ENCODE measurements at places on chromosomes 12 and 14.
A peak's percentile ranks its signal among the peaks of the same experiment; 100 is the strongest.

DNA sequence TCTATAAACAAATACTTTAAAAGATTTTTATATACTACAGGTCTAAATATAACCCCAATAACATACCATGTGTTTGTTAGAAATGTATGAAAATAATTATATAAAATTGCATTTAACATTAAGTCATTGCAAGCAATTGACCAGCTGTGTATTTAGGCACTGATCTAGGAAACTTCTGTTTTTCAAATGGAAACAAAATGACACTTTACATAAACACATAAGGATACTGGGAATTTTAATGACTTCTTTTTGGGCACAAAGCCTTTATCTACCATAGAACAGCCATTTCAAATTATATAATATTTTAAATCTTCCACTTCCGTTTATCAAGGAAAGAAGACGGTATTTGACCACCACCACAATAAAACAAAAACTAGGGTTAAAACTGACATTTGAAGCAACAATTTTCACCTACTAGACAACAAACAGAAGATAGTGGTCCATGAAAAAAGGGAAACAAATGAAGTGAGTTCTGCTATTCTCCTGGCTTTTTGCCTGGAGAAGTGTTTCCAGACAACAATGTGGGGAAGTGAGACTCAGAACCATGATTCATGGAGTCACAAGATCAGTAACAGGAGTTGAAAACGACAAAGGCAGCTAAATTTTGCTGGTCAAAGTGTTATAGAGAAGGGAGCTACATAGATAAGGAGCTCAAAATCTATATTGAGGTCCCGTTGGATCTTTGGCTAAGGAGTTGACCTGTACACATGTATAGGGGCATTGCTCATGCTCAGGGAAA lies 475.1 kb downstream of the TRHDE start:
- no peak for DNase-seq

- DNase-seq: no peak
Measured at GRCh38 chr12:6368906-6369525, 6.3 kb downstream of the SCNN1A start.

DNA sequence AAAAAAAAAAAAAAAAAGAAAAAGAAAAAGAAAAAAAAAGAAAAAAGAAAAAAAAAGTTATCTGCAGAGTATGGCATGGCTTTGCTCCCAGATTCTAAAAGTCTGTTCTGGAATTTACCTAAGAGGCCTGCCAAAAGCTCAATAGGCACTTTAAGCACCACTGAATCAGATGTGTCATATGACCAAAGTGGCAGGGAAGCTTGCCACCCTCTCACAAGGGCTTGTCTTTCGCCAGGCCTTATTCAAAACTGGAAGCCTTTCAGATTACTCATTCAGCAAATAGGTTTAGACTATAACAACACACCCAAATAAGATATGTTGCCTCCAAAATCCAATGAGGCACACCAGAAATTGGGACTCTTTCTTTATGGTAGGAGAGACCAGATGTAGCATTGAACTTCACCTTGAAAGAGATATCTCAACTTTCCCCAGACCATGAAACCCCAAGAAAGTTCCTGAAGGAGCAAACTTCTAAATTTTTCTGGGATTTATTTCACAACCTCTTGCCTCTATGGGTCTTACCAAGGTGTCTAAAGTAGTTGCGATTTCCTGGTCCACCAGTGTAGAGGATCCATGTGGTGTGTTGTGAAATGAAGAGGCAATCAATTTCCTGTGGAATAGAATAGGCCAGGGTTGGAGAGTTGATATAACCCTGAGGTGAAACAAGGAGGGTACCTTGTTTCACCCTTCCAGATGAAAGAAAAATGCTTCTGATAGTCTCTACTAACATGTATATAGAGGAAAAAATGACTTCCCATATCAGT lies 218.8 kb downstream of the DAD1 start:
- DNase-seq: no peak

DNA sequence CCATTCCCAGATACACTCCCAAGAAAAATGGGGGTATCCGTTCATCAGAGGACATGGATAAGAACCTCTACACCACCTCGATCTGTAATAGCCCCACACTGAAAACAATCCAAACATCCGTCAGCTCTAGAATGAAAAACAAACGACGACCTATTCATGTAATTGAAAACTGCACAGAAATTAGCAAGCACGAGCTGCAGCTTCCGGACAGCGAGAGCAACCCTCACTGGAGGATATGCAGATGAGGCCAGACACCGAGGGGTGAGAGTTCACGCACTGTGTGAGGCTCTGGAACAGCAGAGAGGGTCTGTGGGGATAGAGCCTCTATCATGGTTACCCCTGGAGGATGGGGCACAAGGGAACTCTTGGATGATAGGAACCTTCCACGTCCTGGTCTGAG lies 143.9 kb upstream of the NCOR2 start:
- no peak for DNase-seq

- DNase-seq: no peak
Measured at GRCh38 chr12:88750867-88751543, 170.7 kb upstream of the KITLG start.

GRCh38 chr12:131487388-131488124 lies 223.3 kb upstream of the SFSWAP start:
- DNase-seq: no peak

DNA sequence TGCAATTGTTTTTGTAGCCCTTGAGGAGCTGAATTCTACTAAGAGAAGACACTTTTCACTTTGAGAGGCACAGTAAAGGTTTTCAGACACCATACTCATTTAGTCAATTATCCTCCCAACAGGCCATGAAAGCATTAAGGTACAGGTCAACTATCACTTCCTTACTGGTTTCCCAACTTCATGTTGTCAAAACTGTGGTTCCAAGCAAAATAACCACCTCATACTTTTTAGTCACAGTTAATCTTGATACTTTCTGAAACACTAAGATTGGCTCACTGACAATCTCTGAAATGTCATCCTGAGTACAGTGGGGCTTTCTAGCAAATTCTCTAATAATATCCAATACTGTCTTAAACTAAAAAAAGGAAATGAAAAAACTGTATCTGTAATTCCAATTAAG lies 71.7 kb downstream of the SLC2A13 start:
- DNase-seq: no peak

- DNase-seq: no peak
Measured at GRCh38 chr12:6697584-6698351, 2.8 kb downstream of the PIANP start.

GRCh38 chr14:20331053-20331613 lies 1.9 kb downstream of the CCNB1IP1 start:
- DNase-seq: no peak

GRCh38 chr14:95943699-95944098 lies 67.1 kb downstream of the TUNAR start:
- no peak for DNase-seq

DNA sequence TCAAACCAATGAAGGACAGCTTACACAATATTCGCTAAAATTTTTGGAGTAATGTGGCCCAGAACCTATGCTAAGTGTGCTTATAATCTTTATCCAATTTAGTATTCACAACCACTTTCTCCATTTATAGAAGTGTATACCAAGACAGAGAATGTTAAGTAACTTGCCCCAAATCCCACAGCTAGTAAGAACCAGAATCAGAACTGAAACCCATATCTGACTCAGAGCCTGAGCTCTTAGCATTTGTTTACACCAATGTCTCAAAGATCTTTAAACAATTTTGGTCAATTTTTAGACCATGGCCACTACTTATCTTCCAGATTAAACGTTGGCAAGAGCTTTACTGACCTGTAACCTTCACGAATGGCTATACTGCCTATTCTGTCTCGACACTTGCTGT lies 53.0 kb downstream of the PAPLN start:
- DNase-seq: no peak

GRCh38 chr12:38811814-38812356 lies 93.5 kb downstream of the CPNE8 start:
- DNase-seq: no peak

GRCh38 chr12:32698285-32698684 lies 19.2 kb downstream of the DNM1L start:
- DNase-seq: no peak

- DNase-seq: no peak
Measured at GRCh38 chr14:65151609-65151956, 49.3 kb upstream of the MAX start.

- no peak for DNase-seq
Measured at GRCh38 chr14:79578470-79578869, 632.8 kb downstream of the DIO2 start.

GRCh38 chr12:6040815-6041214 lies 83.7 kb downstream of the VWF start:
- no peak for DNase-seq

GRCh38 chr12:51531978-51532497 lies 59.0 kb upstream of the SCN8A start:
- DNase-seq: peak; percentile 62

- no peak for DNase-seq
Measured at GRCh38 chr12:96347130-96347699, 53.0 kb downstream of the CDK17 start.

DNA sequence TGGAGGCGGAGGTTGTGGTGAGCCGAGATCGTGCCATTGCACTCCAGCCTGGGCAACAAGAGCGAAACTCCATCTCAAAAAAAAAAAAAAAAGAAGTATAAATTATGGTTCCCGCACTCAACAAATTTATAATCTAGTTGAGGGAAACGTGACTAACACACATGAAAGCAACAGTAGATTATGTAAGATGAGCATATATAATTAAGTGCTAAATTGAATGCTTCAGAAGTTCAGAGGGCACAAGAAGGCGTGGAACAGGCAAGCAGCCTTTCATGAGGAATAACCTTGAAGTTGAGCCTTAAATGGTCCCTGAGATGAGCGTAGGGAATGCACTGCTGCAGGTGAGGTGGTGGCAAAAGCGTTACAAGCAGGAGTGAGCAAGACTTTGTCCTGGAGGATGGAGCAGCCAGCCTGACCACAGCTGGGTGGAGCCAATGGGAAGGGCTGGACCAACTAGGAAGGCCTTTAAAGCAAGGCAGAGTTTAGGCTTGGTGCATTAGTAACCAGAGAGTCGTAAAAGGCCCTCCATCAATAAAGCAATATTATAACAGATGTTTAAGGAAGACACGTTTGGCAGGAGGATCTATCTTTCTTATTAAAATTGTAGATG lies 30.6 kb upstream of the TUBA1A start:
- no peak for DNase-seq

- DNase-seq: no peak
Measured at GRCh38 chr14:64159588-64159987, 134.6 kb downstream of the ESR2 start.

- peak; percentile 40 for DNase-seq
Measured at GRCh38 chr14:104794099-104794498, 1.4 kb downstream of the AKT1 start.

- DNase-seq: no peak
Measured at GRCh38 chr14:34496679-34497513, 34.9 kb upstream of the SPTSSA start.

DNA sequence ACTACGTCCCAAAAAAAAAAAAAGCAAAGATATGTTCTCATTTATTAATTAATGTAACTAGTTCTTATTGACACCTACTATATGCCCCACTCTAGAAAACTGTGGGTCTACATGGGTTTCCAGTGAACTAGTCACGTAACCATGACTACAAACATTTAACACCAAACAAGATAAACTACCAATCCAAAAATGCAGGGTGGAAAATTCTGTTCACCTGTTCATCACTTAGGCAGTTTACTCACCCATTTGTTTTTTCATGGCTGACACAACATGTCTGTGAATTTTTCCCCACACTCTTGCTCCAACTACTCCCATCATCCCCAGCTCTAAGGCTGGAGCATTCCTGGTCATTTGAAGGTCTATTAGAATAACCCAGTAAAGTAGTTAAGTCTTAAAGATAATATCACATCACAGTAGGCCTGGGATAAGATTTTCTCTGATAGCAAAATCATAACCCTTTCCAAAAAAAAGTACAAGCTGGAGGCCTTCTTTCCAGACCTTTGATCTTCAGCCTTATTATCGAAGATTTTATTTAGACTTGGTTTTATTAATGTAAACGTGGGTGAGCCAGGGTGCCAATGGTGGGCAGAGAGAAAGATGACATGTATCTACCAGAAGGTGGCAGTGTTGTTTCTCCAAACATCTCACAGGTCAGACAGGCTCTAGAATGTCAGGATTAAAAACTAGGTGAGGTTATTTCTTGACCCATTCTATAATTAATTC lies 61.6 kb upstream of the DAAM1 start:
- no peak for DNase-seq

- no peak for DNase-seq
Measured at GRCh38 chr12:5417500-5417899, 14.4 kb upstream of the NTF3 start.

DNA sequence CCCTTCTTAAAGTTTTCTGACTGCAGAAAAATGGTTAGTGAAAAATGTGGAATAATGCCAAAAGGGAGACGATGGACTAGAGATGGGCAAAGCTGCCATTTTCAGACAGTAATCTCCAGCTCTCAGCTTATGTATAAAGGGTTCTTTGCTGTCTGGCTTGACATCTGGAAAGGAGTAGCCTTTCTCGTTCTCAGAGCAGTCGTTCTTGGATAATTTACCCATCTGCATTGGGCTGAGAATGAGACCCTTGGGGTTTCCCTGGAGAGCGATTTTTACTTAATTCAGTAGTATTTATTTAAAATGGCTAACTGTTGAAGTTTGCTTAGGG lies 1.2 kb downstream of the NUDT4 start:
- DNase-seq: no peak

- peak; percentile 68 for DNase-seq
Measured at GRCh38 chr12:67630373-67631088, 18.0 kb upstream of the DYRK2 start.

DNA sequence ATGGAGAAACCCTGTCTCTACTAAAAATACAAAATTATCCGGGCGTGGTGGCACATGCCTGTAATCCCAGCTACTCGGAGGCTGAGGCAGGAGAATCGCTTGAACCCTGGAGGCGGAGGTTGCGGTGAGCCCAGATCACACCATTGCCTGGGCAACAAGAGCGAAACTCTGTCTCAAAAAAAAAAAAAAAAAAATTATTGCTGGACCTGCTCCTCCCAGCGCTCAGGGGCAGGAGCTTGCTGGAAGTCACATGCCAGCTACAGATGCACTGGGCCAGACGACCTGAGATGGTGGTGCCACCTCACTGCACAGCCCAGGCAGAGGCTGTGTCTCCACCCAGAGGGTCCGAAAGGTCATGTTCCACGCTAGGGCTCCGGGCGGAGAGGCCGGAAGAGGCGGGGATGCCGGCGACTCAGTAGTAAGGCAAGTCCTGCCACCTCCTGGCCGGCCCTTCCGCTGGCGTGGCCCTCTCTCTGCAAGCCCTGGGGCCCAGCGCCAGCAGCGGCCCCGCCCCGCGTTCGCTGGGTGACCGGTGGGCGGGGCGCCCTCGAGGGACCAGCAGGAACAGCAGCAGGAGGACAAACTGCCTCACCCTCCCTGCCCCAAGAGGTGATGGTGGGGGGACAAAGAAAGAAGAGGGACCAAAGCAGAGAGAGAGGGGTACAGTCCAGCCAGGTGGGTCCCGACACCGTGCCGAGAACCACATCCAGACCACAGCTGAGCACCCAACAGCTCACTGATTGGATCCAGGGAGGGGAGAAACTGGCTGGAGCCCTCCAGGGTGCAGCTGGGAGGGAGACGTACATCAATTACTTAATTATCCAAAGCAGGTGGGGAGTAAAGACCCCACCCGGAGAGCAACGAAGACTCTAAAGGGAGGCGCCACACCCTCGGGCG lies 3.6 kb upstream of the RHOF start:
- no peak for DNase-seq
